ENCODE measurements at places on chromosomes 6 and 20.
A peak's percentile ranks its signal among the peaks of the same experiment; 100 is the strongest.

- DNase-seq, result peak; percentile 86
These were observed 16.1 kb downstream of the MYLK4 start for GRCh38 chr6:2734488-2735166.

DNA sequence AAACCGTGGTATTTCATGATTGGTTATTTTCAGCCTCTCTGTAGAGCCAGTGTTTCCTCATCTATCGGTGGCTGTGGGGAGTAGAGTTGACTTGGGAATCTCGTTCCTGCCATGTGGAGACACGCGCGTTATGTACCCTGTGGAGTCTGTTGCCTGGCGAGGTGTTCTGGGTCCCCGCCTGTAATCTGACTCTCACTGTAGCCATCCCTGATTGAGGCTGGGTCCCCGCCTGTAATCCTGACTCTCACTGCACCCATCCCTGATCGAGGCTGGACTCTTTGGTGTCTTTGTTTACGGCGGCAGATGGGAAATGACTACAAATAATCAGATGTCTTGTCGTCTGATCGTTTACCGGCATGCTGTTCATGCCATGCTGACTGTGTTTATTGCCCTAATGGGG is 153.9 kb downstream of the DTNBP1 start:
- no peak for DNase-seq

GRCh38 chr6:146335336-146335735 is 208.3 kb upstream of the RAB32 start:
- DNase-seq, result no peak

- DNase-seq, result no peak
These were observed 23.8 kb downstream of the ANKS1A start for GRCh38 chr6:34912715-34913464.

- no peak for DNase-seq
These were observed 36.3 kb upstream of the CMTR1 start for GRCh38 chr6:37396571-37397180.

- peak; percentile 95 for DNase-seq
These were observed 58.7 kb upstream of the SULF2 start for GRCh38 chr20:47843886-47844567.

GRCh38 chr6:43972913-43973300 is 154.3 kb downstream of the MRPL14 start:
- no peak for DNase-seq

Data from mesendoderm (in vitro differentiated cells).